Mammary microvascular endothelial cell (primary cell): ENCODE measurements at places on chromosomes 3 and 15. TPM values are rescaled to one million over a fixed set of nuclear protein-coding genes. Genes with fewer than 3 reads are reported as not detected.

The FSTL1 gene
- total RNA-seq, result 244 and 258 TPM in 2 replicates

The ARL14 gene
- total RNA-seq, result not detected in 2 replicates

The SMCO1 gene
- not detected in 2 replicates for total RNA-seq

The TNIK gene
- 6.9 and 7.3 TPM in 2 replicates for total RNA-seq

The NR2E3 gene
- total RNA-seq, result 0.13 TPM in 1 of 2 replicates, not detected in the other

The ANKRD34C gene
- not detected in 2 replicates for total RNA-seq

The CISH gene
- 0.20 and 0.33 TPM in 2 replicates for total RNA-seq

The LRRC2 gene
- total RNA-seq, result 0.47 and 0.64 TPM in 2 replicates

The GADL1 gene
- 0.05 TPM in 1 of 2 replicates, not detected in the other for total RNA-seq
